Urinary bladder (tissue), 4 donors: ENCODE measurements at places on chromosomes 16 and 17. TPM values are rescaled to one million over a fixed set of nuclear protein-coding genes. Genes with fewer than 3 reads are reported as not detected.

DNA sequence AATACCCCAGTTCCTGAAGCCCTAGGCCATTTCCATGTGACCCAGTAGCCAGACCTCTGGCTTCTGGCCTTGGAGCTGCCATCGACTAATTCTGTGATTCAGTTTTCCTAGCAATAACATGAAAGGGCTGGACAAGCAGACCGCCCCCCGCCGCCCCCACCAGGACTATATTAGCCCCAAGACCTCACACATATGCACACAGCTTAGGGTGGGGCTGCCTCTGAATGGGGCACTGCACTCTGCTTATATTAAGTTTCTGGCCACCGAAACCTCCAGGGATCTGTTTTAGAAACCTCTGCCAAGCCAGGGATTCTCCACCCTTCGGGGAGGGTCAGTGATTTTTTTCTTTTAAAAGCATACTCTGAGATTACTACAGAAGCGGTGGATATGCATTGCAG, 2.3 kb downstream of the RAB11FIP4 start:
- DNase-seq, result no peak

TBC1D28 gene
- total RNA-seq, result not detected

- DNase-seq, result no peak
Measured at GRCh38 chr17:8186446-8186786, 3.6 kb downstream of the BORCS6 start.

TOP2A gene
- 105 TPM for total RNA-seq

DNA sequence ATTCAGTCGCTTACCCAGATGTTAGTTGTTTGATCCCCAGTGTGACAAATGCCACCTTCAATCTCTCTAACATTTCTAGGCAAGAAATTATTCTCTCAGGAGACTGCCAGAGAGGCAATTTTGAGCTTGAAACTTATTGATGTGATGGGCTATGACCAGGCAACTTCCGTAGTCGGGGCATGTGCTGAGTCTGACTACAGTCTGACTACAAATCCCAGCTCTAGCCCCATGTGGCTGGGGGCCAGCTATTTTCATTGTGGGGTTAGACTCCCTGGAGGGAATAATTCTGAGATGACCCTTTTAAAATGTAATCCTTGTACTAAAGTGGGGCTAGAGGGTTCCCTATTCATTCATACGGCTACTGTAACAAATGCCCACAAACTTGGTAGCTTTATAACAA, 65.9 kb downstream of the RBFOX1 start:
- DNase-seq, result no peak

- no peak for DNase-seq
Measured at GRCh38 chr16:67731753-67732095, 12.6 kb upstream of the GFOD2 start.

DNA sequence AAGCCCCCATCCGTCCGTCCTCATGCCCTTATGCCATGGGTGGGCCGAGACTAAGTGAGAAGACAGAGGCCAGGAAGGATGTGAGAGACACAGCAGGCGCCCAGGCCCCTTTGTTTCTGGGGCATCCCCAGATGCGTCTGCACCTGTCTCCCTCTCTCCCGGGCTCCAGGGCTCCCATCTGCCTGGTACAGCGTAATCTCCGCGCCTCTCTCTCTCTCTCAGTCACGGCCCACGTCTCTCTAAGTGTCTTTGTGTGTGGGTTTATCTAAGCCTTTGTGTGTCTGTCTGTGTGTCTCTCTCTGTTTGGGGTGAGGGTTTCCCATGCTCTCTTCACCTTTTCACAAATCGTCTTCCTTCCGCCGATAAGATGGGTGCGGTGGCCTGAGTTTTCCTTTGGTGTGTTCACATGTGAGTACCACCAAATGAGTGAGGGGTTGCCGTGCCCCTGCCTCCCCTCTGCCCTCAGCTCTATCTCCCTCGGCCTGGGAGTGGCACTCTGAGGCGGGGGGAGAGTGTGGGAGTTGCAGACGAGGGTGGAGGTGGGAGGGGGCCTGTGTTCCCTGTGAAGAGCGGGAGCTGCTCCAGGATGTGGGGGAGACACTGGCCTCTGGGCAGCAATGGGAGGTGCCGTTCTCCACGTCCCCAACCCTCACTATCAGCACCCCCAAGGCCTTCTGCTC, 25.8 kb upstream of the ABCC3 start:
- DNase-seq, result no peak

DNA sequence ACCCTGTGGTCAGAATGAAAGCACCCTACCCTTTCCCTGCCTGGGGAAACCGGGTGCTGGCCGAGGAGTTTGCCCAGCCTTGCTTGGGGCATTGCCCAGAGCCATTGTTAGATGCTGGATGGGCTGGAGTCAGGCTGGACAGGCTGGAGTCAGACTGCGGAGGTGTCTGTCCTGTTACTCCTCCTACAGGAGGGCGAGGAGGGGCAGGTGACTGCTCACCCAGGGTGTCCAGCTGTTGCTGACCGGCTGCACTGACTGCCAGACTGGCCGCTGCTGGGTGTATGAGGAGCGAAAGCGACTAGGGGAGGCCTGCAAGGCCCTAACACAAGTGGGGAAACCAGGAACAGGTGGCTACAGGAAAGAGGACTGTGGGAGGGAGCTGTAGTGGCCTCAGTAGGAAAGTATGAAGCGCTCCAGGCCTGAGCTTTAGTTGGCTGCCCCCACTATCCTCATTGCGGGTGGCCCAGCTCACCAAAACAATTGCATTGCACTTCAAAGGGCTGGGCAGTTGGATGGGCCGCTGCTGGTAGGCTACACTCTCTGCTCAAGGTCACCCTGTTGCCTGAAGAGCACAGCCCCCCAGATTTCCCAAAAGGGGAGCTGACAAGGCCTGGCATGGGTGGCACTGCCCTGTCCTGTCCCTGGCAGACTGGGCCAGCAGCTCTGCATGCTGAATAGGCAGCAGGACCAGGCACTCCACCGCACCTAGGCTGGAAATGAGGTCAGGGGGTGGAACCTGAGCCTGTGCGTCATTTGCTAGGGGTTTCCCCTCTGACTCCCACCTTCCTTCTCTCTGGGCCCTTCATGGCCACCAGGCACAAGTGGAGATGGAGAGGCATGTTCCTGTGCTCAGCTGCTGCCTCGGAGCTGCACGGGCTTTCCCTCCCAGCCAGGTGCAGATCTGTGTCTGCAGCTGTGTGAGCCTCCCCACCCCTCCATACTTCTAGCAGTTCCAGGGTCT, 18.4 kb downstream of the LDHD start:
- no peak for DNase-seq

GRCh38 chr16:88320947-88321634, 61.7 kb upstream of the ZNF469 start:
- DNase-seq, result no peak

DNA sequence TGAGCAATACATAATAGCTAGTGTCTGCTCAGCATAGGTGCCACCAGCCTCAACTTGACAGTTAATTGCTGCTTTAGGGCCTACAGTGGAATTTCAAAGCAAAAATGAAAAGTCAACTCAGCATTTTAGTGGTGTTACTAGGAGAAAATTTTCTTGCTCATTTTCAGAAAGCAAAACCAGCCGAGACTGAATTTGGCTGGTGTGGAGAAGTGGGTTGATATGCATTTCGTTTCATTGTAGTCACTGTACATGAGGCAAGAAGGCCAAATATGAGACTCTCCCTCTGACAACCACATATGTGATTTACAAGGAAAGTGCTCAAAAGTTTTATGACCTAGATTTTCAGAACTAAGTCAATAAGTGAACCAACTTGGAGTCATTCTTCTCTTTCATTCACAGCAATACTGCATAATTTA, 54.0 kb downstream of the DUSP14 start:
- DNase-seq, result no peak

DNA sequence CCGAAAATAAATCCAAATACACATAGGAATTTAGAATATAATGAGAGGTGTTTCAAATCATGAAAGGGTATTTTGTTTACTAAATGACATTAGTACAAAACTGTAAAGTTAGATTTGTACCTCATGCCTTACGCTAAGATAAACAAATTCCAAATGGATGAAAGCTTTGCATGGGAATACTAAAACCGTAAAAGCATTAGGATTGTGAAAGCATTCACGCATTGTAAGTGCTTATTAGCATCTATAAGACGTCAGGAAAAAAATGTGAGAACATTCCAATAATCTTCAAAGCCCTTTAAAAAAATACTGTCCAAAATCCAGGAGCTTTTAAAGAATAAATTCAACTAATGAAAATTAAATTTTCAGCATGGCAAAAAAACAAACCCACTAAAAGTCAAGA, 24.8 kb upstream of the ALOX15 start:
- no peak for DNase-seq

NPIPA3 gene
- total RNA-seq, result 3.0 TPM

DNA sequence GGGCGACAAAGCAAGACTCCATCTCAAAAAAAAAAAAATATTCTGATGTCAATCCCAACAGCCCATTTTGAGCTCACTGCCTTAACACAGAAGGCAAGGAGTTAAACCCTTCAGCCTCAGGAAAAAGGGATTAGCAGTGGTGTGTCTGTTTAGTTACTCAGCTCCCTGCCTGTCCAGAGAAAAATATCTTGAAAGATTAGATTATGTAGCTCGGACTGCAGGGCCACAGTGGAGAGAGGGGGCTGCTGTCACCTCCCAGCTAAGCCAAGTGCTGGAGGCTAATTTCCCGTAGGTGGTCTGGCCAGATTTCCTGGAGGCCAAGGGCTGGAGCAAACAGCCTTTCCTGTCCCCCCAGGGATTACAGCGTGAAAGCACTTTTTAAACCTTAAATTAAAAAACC, 50.3 kb downstream of the C16orf95 start:
- DNase-seq, result no peak

TXNL4B gene
- total RNA-seq, result 16.2 TPM

GRCh38 chr17:5707482-5707881, 123.2 kb upstream of the NLRP1 start:
- DNase-seq, result no peak

SULT1A4 gene
- 2.0 TPM for total RNA-seq

WNT9B gene
- not detected for total RNA-seq

- DNase-seq, result no peak
Measured at GRCh38 chr16:61858988-61859387, 177.2 kb downstream of the CDH8 start.

- DNase-seq, result no peak
Measured at GRCh38 chr17:80970044-80970761, 21.4 kb upstream of the CHMP6 start.

LYRM1 gene
- total RNA-seq, result 54.6 TPM

- DNase-seq, result no peak
Measured at GRCh38 chr16:30025156-30025555, 2.2 kb downstream of the C16orf92 start.

NDRG4 gene
- 8.1 TPM for total RNA-seq

EVI2A gene
- total RNA-seq, result 6.9 TPM

ADAM11 gene
- total RNA-seq, result 1.9 TPM

DNA sequence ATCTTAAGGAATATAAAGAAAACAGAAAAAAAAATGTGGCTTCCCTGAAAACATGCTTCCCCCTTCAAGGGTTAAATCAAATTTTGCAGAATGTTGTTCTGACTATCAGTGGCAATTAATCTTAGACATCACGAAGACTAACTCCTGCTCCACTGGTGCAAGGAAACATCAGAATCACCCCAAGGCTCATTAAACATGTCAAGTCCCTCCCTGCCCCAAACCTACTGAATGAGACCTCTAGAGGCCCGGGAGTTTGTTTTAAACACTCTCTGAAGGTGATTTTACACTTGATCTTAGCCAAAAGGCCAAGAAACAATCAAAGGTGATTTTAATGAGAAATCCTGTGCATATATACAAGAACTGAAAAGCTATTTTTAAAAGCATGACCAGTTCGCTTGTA, 18.3 kb downstream of the PSME3IP1 start:
- no peak for DNase-seq

DNA sequence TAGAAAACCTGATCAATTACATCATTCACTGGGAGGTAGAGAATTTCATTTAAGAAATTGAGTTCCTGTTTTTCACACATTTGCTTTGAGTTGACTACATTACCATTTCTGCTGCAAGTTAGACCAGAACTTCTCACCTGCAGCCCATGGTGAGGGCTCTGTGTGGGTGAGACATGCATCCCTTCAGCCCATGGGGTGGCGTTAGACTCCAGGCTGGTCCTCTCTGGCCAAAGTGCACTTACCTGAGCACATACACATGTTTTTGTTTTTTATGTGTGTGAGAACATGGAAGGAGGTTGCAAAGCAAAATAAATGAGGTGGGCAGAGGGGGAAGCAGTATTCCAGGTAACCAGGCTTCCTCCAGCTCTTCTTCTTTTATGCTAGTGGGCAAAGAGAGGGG, 470.2 kb downstream of the PMP22 start:
- DNase-seq, result no peak

DNA sequence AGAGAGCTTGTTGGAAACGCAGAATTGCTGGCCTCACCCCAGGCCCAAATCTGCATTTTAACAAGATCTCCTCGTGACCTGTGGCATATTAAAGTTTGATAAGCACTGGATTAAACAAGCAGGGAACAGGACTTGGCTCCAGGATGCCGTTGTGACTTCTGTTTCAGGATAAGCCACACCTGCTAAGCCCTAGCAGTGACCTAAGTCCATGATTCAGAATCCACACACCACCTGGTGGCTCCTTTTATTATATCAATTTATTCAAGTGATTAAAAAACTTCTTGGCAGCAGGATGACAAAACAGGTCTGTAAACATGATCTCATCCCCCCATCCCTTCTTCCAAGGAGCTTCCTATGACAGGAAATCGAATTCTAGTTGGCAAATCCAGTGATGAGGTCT, 9.1 kb downstream of the NAGPA start:
- no peak for DNase-seq

DNA sequence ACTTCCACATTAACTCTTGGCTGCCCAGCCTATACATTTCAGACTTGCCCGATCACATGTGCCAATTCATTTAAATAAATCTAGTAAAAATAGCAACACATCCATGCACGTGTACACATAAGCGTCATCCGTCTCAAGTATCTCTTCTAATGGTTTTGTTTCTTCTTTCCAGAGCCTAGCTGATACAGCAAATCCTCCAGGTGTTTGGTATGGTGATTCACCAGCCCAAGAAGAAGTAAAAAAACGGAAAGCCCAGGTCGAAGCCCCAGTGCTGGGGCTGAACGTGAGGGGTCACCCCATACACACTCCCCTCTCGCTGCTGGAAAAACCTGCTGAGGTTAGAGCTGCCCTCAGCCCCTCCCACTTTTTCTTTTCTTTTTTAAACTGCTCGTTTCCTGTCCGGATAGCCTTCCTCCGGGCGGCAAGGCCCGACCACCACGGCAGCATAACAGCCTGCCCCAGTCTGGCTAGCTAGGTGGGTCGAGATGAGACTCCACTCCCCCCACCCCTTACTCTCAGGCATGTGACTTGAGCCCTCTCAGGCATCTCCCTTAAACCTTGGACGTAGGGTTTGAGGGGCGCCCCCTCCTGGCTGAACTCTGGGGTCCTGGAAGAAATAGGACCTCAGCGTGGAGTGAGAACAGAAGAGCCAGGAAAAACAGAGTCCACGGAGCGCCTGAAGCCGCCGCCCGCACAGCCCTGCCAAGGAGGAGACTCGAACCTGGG, 13.9 kb upstream of the OR1F1 start:
- no peak for DNase-seq

- no peak for DNase-seq
Measured at GRCh38 chr17:77390870-77391269, 250.1 kb downstream of the SEC14L1 start.
